ENCODE measurements at places on chromosomes 7 and 10. TPM values are rescaled to one million over a fixed set of nuclear protein-coding genes. Genes with fewer than 3 reads are reported as not detected.

ESYT2 gene
- total RNA-seq = 105 TPM

TMEM213 gene
- not detected for total RNA-seq

TBX20 gene
- not detected for total RNA-seq

ITPRID1 gene
- 0.48 TPM for total RNA-seq

IFIT2 gene
- total RNA-seq = 4.8 TPM

DNAJC12 gene
- total RNA-seq = 10.2 TPM

OGDHL gene
- total RNA-seq = 0.79 TPM

ITIH5 gene
- total RNA-seq = 15.6 TPM

CROT gene
- 13.6 TPM for total RNA-seq
